NCI-H2081 (cell line): ENCODE measurements at places on chromosomes 12 and 14.

GRCh38 chr12:95998611-95999286 lies 2.6 kb upstream of the HAL start:
- DNase-seq = peak; percentile 68

- DNase-seq = no peak
These were observed 108.3 kb upstream of the FUT8 start for GRCh38 chr14:65304239-65304638.

GRCh38 chr12:128073937-128074336 lies 193.0 kb upstream of the TMEM132C start:
- no peak for DNase-seq

- no peak for DNase-seq
These were observed 444.0 kb downstream of the CCER1 start for GRCh38 chr12:90510948-90511347.

DNA sequence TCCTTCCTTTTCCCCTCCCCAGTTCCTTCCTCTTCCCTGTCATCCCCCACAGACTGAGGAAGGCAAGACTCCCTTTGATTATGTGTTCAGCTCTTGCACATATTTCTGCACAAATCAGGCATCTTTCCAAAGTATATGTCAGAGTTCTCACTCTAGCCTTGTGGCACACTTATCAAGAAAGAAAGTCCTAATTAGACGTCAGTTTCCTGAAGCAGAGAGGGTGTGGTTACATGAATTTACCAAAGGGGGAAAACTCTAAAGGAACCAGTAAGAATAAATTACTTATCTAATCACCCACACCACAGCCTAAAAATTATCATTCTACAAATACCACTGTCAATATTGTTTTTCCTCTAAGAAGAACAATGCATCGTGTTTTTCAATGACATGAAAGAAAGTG lies 120.7 kb upstream of the GRIP1 start:
- peak; percentile 32 for DNase-seq

GRCh38 chr14:94989417-94989816 lies 167.9 kb downstream of the DICER1 start:
- no peak for DNase-seq

DNA sequence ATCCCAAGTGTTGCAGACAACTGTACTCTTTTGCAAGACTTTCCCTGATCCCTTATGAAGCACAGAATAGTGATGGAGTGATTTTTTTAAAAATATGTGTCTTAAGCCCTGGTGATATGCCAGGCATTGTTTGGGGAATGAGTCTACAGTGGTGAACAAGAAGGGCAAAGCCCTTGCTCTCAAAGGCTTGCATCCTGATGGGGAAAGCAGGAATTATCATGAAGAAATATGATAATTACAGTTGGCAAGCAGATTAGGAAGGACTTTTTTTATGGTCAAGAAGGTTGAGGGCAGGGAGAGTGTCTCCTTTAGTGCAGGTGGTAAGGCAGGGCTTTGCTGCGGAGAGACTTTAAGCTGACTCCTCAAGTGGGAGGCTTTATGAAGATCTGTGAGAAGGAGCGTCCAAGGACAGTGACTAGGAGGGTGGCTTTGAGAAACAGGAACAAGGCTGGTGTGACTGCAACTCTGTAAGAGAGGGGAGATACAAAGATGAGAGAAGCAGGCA lies 100.2 kb downstream of the SYNE2 start:
- DNase-seq = no peak

DNA sequence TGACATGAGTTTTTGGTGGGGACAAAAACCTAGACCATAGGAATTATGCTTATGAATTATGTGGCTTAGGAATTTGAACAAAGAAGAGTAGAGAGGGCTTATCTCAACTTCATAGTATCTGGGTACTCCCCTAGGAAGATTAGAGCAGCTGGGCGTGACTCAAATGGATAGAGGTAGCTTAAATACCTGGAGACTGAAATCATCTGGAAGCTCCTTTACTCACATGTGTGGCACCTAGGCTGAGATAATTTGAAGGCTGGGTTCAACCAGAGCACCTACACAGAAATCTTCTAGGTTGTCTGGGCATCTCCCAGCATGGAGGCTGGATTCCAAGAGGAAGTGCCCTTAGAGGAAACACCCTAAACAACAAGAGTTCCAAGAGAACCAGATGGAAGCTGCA lies 393.9 kb downstream of the ADAMTS20 start:
- DNase-seq = no peak

GRCh38 chr12:132435486-132436187 lies 54.3 kb upstream of the FBRSL1 start:
- no peak for DNase-seq

DNA sequence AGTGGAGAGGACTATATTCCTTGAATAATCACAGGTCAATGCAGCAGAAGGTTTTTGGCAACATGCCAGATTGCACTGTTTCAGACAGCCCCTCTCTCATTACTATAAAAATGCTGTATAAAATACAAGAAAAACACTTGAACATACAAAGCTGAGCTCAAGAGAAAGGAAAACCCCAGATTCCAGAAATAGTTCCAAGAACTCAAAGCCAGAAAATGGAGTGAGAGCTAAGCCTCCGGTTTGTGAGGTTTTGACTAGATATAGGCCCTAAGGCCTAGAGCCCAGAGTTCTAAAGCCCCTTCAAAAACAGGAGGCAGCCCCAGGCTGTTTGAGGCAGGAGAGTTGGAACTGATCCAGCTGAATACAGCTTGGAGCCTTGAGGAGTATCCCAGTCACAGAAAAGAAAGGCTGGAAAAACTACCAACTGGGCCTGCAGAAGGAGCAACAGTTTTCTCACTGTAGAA lies 29.4 kb upstream of the ACTN1 start:
- DNase-seq = no peak

GRCh38 chr12:109147954-109148353 lies 31.6 kb downstream of the ACACB start:
- no peak for DNase-seq

DNA sequence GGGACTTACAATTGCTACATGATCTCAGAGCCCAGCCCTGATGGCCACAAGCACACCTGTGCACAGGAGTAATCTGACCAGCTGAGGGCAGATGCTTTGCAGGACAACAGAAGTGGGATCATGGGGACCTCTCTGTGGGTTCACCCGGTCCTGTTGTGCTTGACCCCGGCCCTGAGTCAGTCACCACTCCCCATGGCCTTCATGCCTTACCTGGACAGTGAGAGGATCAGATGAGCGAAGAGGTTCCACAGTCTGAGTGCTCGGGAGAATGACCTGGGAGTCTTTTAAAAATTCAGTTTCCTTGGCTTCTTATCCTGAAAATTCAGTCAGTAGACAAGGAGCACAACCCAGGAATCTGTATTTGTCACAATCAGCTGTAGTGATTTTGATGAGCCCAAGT lies 88.1 kb downstream of the NTF3 start:
- no peak for DNase-seq

DNA sequence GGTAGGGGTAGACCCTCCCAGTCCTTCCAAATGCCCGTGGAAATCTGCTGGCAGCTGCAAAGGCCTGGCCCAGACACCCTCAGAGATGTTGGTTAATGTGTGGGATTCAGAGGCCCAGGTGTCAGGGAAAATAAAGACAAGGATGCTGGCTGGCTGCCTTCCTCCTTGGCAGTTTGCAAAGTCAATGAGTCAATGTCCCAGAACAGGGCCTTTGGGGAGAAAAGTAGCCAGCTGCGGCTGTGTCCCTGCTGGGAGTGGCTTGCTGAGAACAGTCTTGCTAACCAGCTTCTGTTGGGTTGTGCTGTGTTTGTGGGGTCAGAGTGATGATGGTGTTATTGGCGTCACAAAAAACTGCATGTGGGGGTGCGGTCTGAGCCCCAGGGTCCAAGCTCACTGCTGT lies 29.2 kb downstream of the GLRX5 start:
- DNase-seq = no peak

GRCh38 chr14:64202716-64203115 lies 91.5 kb downstream of the ESR2 start:
- DNase-seq = no peak

DNA sequence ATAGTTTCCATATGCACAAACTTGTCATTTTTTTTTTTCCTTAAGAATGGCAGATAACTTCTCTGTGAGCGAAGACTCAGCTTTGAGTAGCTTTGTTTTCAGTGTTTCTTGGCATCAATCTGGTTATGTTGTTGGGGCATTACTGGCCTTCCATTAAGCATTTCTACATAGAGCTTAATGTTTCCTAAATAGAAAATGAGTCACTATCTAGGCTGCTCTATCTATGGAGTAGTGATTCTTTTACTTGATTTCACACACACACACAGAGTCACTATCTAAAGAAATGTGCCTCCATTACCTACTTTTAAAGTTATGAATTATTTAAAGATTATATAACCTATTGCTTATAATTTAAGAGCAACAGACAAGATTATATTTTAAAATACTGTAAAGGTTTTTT lies 53.9 kb downstream of the TMEM260 start:
- DNase-seq = no peak

- no peak for DNase-seq
These were observed 2.4 kb downstream of the CCDC63 start for GRCh38 chr12:110849221-110849620.

DNA sequence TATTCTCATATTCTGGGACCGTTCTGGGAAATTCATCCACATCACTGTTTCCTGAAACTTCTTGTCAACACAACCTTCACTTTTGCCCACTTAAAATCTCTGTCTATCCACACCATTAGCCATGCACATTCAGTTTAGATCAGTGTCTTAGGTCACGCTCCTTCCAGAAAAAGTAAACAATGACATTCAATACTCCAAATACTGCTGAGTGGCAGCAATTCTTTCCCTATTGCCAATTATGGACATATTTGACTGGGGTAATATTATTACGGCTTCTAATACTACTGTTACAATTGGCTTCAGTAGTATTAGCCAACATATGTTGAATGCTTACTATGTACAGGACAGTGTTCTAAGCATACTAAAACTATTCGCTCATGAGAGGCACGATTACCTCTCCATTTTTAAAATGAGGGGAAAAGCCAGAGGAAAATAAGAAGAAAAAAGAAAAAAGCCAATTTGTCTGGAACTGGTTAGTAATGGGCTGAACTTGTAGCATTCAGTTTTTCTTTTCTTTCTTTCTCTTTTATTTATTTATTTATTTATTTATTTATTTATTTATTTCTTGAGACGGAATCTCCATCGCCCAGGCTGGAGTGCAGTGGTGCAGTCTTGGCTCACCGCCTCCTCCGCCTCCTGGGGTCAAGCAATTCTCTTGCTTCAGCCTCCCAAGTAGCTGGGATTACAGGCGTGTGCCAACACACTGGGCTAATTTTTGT lies 23.4 kb downstream of the LTBR start:
- DNase-seq = no peak

DNA sequence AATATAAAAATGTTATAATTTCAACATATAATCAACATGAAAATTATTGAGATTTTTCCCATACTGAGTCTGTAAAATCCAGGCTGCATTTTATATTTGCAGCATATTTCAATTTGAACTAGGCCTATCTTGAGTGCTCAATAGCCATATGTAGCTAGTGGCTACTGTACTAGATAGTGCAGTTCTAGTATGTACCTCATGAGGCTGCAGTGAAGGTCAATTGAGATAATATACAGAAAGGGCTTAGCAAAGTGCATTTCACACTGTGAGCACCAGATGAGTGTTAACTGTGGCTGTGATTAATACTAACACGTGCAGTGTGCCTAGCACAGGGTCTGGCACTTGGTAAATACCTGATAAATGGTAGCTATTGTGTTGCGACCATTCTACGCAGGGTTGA lies 5.4 kb upstream of the SLC22A17 start:
- DNase-seq = no peak

DNA sequence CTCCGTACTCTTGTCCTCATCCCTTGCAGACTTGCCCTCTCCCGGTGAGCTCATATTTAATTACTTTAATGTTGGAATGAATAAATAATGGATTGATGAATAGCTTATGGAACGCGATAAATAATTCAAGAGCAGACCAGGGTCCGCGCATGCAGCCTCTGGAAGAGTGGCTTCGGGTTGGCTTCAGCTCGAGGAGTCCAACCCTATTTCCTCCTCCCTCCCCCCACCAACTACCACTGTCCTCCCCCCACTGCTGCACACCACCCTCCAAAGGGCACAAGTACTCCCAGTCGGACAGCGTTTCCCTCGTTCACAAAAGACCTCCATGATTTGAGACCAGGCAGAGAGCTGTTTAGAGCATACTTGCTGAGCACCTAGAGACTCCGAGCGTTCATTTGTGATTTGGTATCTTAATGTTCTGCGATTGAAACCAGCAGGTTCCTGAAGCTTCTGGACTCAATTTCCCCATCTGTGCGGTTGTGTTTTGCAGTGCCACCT lies 647 bp upstream of the SIX1 start:
- DNase-seq = no peak

- no peak for DNase-seq
These were observed 2.8 kb downstream of the NXPH4 start for GRCh38 chr12:57219205-57219992.

DNA sequence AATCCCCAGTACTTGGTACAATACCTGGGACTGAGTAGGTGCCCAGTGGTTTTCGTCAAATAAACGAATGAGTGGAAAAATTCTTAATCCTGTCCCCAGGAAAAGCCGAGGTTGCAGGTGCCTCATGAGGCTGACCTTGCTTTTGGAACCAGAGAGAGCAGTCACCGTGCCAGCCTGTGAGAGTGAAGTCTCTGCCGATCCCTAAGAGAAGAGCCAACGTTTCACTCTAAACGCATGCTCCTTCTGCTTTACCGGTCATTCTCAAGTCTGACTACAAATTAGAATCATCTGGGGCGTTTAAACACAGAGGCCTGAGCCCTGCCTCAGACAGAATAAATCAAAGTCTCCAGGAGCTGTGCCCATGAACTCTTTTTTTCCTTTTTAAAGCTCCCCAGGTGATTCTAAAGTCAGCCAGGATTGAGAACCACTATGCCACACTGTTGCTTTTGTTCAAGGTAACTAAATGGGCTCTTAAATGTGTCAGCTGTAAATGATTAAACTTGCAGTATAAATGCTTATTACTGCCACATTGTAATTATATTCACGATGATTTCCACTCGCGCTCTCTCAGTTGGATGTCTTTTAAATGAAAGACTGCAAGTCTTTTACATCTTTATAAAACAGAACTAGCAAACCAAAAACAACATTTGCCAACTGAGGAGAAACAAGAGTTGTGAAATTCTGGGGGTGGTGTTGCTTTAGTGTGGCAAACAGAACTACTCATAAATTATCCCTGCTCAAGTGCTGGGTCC lies 26.9 kb downstream of the TCP11L2 start:
- peak; percentile 89 for DNase-seq

GRCh38 chr14:90518069-90518940 lies 121.5 kb downstream of the CALM1 start:
- no peak for DNase-seq

- no peak for DNase-seq
These were observed 16.7 kb downstream of the AK7 start for GRCh38 chr14:96408608-96409007.

GRCh38 chr12:102806110-102806509 lies 110.9 kb downstream of the PAH start:
- no peak for DNase-seq

GRCh38 chr12:62328296-62328921 lies 68.2 kb downstream of the USP15 start:
- no peak for DNase-seq

DNA sequence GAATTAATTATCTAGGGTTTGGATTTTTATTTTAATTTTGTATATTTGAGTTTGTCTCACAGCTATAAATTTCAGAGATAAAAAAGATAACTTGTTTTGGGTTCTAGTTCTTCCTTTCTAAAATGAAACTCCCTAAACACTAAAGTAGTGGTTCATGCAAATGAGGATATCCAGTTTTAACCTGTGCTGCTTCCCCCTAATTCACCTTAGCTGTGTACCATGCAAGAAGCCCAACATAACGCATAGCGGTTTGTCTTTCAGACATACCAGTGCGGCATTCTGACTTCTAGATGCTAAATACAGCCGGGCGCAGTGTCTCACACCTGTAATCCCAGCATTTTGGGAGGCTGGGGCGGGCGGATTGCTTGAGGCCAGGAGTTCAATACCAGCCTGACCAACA lies 288.6 kb upstream of the NPAS3 start:
- DNase-seq = no peak

GRCh38 chr12:50785406-50786001 lies 21.6 kb downstream of the ATF1 start:
- DNase-seq = no peak
